Effector CD8-positive, alpha-beta T cell (primary cell): ENCODE measurements at places on chromosomes 2 and 18.

- no peak for DNase-seq
Observed at GRCh38 chr2:96498021-96498431, 7.1 kb downstream of the NEURL3 start.

DNA sequence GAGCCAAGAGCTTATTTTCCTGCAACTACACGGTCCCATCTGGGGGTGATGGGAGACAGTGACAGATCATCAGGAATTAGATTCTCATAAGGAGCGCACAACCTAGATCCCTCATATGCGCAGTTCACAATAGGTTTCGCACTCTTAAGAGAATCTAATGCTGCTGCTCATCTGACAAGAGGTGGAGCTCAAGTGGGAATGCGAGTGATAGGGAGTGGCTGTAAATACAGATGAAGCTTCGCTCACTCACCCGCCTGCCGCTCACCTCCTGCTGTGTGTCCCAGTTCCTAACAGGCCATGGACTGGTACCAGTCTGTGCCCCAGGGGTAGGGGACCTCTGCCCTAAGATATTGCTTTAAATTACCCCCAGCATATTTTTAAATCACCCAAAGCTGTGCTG is 10.8 kb downstream of the LRRFIP1 start:
- no peak for DNase-seq

DNA sequence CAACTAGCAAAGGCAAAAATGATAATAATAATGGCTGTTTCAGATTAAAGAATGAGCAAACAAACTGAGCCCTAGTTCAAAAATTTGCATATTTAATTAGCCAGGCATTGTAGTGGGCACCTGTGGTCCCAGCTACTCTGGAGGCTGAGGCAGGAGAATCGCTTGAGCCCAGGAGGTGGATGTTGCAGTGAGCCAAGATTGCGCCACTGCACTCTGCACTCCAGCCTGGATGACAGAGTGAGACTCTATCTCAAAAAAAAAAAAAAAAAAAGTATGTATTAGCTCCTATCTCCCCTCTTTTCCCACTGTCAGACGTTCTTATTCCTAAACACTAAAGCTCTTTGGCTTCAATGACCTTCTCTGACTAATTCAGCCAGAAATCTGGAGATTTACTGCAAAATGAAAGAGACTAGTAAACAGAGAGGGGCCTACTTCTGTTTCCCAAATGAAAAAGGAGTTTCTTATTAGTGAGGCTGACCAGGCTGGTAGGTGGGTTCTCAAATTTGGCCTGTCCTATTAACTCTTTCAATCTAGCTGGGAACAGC is 3.9 kb upstream of the SRBD1 start:
- DNase-seq = no peak

DNA sequence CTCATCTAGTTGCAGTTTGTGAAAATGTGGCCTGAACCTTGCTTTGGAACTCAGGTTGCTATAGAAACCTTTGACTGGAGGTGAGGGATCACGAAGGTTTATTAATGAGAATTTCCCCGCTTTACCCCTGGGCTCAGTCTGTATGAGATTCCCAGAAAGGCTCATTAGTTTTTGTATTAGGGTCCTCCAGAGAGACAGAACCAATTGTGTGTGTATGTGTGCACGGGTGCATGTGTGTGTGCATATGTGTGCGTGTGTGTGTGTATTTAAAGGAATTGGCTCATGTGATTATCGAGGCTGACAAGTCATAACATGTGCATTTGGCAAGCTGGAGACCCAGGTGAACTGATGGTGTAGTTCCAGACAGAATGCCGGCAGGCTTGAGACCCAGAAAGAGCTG is 113.8 kb upstream of the DLX2 start:
- no peak for DNase-seq

DNA sequence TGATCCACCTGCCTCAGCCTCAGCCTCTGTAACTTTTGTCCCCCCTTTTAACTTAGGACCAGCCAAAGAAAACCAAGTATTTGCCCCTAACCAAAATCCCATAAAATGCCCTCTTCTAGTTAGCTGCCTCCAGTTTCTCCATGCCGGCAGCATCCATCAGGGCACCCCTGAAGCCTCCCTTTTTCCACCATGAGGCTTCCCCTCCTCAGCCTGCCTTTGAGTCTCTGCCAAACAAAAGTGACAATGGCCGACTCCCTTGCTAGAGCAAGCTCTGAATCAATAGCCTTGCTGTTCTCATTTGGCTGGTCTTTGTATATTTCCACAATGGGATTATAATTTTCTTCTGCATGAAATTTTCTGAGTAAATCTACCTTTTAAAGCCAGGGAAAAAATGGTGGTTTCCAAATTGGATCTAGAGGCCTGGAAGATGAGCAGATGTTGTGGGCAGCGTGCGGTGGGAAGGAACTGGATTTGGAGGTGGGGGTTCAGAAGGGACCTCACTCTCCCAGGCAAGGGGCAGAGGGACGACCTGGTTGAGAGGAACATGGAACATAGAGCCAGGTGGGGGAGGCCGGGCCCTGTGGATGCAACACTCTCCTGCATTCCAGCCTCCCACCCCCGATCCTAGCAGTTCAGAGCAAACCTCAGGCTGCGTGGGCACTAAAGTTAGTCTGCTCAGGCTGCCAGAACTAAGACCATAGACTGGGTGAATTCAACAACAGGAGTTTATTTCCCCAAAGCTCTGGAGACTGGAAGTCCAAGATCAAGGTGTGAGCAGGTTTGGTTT is 80.6 kb downstream of the HS6ST1 start:
- no peak for DNase-seq

GRCh38 chr2:28434600-28434989 is 41.9 kb downstream of the FOSL2 start:
- no peak for DNase-seq

- DNase-seq = no peak
Observed at GRCh38 chr2:185567196-185567595, 171.4 kb upstream of the FSIP2 start.

DNA sequence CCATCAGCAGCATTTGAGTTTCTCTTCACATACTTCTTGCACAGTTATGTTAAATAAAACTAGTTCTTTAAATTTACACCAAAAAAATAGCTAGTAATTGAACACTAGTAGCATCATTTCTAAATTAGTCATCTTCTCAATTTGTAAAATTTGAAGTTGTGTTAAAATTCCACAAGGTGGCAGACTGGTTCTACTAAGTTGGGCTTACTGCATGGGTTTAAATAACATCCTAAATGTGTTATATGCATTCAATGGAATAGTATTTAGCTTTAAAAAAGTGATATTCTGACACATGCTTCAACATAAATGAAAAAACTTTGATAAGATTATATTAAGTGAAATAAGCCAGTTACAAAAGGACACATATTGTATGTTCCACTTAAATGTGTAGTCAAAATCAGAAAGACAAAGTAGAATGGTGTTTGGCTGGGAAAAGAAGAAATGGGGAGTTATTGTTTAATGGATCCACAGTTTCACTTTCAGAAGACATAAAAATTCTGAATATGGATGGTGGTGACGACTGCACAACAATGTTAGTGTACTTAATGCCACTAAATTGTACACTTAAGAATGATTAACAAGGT is 28.7 kb upstream of the RPRD1A start:
- no peak for DNase-seq

DNA sequence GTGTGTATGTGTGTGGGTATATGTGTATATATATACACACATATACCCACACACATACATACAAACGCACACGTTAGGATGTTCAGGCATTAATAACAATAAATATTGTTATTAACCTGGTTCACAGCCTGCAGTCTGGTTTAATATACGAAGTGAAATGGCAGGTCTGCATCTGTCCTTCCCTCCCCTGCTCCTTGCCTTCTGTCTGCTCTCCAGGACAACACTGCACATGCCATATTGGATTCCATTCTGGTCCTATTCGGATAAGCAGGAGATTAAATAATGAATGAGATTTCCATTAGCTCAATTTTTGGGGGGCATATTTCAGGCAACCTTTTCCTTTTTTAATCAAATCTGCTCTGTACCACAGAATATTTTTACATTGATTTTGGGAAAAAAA is 158.0 kb downstream of the CELF4 start:
- DNase-seq = no peak

DNA sequence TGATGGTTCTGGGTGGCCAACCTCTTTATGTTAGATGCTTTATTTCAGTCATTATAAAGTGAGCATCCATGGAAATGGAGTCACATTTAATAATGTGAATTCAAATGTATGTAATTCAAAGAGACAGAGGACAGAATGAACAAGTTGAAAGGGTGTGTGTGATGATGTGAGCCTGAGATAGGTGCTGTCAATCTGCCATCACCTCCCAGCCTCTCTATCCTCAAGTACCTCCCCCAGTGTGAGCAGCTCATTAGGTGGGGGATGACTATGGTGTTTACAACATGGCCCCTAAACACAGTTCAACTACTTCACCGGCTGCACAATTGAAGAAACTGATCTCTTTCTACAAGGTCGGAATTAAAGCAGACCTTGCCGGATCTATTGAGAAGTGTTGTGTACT is 74.7 kb upstream of the IGFBP5 start:
- DNase-seq = no peak

- DNase-seq = no peak
Observed at GRCh38 chr2:196131949-196132925, 39.1 kb downstream of the STK17B start.

DNA sequence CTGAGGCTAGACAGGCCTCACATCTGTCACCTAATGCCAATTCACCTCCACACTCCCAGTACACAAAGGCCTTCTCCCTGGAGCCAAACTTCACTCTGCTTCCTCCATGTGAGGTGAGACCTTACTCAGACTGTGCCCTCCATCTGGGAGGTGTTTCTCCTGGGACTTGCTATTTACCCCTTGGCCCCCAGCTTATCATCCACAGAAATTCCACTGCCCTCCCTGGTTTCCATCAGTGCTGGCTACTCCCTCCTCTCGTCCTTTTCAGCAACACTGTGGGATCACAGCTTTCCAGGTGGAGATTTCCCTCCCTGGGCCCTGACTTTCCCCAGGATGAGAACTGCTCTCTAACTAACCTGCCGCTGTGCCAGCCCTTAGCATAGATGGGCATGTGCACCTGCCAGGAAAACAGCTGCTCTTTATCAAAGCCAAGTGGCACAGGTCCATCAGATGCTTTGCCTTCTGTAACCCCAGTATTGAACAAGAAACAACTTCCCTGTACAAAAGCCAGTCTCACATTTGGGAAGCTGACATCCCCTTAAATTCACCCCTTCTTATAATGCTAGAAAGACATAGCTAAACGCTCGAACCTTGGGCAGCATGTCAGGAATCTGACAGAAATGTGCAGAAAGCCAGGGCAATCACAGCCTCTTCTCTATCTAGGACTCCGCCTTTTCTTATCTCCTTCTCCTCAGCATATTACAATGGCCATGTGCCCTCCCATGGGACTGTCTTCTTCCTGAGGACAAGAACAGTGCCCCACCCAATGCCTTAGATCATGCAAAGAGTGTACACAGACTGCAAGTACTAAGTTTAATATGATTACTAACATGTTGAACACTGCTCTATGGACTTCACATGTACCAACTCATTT is 535.5 kb upstream of the ID2 start:
- no peak for DNase-seq

DNA sequence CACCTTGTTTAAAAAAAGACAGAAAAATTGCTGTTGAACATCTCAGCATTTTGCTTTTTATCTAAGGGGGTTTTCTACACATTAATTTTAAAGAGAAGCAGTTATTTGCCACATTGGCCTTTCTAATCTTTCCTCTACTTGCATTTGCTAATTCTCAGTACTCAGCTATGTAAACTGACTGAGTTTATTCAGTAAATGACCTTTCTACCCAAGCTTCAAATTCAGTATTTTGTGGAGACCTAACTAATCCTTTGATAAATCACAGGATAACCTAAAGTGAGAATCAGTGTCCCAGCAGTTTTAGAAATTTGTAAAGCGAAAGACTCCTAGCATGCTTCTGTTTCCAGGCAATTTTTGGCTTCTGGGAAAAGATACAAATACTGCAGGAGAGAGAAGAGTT is 288.4 kb downstream of the ASXL3 start:
- no peak for DNase-seq

DNA sequence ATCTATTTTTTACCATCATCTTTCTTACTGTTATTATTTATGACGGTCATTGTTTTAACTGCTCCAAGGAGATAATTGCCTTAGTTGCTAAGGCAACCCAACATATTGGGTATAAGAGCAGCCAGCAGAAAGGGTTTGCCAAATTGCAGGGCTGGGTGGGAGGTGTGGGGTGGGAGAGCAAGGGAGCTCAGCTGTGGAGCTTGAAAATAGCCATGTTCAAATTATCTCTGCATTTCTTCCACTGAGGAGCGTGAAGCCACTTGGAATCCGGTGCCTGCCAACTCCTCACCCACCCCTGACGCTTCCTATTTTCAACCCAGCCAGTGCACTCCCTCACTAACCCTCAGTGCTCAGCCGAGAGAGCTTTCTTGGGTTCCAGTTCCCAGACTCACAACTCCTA is 60.8 kb downstream of the SETBP1 start:
- DNase-seq = no peak
